ENCODE measurements at places on chromosomes 16 and 17.

DNA sequence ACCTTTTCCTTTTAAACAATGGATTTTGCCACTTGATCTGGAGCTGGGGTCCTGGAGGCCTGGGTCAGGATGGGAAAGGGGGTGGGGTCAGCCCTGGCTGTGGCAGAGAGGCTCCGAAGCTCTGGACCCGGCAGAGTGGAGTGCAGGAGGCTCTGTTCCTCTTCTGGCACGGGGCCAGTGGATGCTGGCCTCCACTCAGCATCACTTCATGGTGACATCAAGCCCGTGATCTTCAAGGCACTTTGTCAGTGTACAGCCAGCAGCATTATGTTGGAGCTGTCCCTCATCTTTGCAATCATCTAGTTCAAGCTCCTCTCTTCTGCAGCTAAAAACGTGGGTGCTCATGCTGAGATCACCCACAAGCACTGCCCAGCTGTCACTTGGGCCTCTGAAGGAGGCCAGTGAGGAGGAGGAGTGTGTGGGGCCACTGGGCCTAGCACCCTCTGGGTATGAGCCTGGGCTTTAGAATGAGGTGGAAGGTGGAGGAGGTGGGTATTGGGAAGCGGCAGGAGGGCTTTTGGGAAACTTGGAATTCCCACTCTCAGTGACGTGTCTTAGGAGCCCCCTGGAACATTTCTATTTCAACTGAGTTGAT lies 45.9 kb upstream of the MGAT5B start:
- DNase-seq = no peak

DNA sequence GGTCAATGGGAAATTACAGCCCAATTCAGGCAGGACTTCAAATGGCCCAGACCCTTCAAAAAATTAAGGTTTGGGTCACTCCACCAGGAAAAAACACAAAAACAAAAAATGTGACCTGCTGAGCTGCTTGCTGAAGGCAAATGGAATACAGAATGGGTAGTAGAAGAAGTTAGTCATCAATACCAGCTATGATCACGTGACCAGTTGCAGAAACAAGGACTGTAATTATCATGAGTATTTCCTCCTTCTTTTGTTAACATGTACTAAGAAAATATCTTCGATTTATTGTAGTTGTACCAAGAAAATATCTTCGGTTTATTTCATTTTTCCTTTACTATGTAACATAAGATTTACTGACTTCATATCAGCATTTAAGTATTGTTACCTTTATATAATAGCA lies 1183.6 kb downstream of the CDH8 start:
- no peak for DNase-seq

DNA sequence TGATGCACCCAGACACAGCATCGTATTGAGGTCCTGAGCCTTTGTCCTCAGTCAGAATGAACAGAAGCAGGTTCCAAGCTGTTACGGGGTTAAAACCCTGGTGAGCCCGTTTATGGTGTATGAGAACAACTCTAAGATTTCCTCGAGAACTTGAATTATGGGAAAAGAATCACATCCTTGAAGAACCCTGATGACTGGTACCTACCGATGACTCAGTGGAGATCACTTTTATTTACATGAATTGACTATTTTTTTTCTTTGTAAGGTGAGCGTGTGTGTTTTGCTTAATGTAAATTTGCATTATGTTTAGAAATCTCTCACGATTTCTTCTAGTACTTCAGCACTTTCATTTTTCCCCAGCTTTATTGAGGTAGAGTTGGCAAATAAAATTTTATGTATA lies 3.3 kb upstream of the KRTAP4-4 start:
- no peak for DNase-seq

DNA sequence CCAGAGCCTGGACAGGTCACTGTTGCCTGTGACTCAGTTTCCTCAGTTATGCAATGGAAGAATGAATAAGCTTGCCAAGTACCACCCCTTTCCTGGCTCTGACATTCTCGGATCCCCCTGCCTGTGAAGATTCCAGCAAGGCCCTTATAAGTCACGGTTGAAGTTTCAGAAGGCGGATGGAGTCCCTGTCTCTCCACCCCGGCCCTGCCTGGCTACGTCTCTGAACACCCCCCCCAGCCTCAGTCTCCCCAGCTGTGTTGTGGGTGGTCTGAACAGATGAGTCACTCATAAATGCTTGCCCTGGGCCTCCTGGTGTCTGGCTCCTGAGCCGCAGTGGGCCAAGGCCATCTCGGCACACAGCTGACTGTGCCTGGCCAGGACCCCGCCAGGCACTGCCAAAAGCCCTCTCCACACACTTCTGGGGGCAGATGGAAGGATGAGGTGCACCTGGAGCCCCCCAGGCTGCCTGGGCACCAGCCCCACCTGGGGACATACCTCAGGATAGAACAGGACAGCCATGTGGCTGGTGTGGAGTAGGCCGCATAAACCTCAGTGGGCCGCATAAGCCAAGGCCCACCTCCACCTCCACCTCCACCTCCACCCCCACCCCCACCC lies 15.4 kb downstream of the VASN start:
- DNase-seq = no peak

DNA sequence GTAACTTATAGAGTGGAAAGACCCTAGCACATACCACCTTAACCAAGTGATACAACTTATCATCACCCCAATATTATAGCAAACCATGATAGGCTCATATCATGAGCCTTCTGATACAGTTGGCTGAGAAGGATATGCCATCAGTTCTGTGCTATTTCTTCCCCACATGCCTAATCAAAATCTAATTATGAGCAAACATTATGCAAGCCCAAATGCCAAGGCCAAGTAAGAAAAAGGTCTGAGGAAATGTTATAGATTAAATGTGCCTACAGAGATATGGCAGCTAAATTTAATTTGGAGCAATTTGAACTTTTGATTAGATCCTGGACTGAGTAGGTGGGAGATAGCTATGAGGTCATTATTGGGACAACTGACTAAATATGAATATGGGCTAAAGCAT lies 225.9 kb upstream of the PMFBP1 start:
- no peak for DNase-seq

DNA sequence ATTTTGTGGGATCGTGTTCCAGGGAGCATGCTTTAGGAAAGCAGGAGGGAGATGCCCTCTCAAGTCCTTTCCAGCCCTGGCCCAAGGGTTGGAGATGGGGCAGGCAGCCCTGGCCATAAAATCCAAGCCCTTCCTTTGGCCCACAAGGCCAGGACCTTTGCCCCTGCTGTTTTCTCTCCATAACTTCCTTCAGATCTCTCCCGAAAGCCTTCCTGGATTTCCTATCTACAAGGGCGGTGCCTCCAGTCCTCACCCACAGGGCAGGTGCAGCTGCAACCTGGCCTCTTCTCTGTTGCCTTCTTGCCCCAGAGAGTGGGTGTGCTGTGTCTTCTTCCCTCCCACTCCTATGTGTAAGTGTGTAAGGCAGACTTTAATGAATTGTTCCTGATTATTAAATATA lies 8.5 kb upstream of the PDP2 start:
- no peak for DNase-seq

DNA sequence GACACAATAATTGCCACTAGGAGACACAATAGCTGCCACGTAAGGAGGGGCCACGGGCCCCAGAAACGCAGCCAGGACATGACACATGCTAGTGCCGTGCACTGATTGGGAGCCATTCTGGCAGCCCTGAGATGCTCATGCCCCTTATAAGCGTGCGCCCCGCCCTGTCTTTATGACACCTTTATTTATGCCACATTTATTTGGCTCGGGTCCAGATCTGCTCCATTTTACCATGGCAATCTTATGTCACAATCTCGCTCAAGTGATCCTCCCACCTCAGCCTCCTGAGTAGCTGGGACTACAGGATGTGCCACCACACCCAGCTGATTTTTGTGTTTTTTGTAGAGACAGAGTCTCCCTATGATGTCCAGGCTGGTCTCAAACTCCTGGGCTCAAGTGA lies 43.8 kb upstream of the NF1 start:
- no peak for DNase-seq

DNA sequence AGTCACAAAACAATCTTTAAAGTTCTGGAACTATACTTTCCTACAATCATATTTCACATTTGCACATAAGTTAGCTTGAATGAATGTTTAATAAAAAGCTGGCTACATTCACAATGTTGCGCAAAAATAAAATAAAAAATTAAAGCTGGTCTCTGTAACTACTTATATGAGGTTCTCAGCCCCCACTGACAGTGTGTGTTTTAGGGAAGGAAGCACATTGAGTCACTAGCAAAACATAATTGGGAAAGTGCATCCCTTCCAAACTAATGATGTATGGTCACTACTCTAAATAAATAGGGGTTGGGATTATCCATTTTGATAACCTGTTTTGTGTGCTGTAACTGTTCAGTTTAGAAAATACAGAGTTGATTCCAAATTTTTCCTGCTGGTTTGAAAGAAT lies 251.9 kb downstream of the IRX3 start:
- DNase-seq = no peak

All from activated CD4-positive, alpha-beta T cell treated with anti-CD3 and anti-CD28 coated beads for 4 hours (primary cell).